Activated T-helper 1 cell treated with anti-CD3 and anti-CD28 coated beads, Interleukin-2, amount 50 U/mL, for 16 hours (primary cell): ENCODE measurements at places on chromosomes 5 and 9.

GRCh38 chr9:84668196-84669012 is 1.1 kb upstream of the NTRK2 start:
- DNase-seq: no peak

DNA sequence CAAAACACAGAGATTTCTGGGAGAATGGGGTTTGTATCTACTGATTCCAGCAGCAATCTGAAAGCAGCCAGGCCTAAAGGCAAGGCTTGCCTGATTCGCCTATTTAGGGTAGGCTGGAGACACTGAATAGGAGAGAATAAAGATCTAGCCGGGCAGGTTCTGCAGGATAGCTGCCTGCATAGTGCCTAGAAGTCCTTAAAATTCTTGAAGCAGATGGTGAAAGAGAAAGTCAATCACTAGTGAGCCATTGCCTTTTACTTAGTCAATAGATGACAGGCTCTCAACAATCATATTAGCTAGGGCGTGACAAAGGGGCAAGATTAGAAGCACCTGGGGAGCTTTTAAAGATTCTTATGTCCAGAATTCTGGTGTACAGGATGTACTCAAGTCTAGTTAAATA is 522.7 kb downstream of the HTR1A start:
- no peak for DNase-seq

DNA sequence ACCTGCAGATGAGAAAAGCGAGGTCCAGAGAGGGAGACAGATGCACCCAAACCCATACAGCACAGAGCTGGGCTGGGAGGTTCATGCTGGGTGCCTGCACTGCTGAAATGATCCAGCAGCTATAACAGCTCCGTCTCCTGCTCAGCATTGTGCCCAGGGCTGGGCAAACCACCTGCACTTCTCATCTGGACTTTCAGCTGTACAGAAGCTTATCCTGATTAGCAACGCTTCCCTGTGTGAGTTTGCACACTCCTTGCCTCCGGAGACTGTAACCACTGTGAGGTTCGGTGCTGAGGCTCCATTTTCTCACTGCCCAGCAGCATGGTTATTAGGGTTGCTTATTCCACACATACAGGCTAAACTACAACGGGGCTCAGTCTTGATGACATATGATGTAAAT is 326.1 kb downstream of the ASTN2 start:
- DNase-seq: no peak

GRCh38 chr5:10124287-10124686 is 125.4 kb downstream of the ATPSCKMT start:
- DNase-seq: no peak

DNA sequence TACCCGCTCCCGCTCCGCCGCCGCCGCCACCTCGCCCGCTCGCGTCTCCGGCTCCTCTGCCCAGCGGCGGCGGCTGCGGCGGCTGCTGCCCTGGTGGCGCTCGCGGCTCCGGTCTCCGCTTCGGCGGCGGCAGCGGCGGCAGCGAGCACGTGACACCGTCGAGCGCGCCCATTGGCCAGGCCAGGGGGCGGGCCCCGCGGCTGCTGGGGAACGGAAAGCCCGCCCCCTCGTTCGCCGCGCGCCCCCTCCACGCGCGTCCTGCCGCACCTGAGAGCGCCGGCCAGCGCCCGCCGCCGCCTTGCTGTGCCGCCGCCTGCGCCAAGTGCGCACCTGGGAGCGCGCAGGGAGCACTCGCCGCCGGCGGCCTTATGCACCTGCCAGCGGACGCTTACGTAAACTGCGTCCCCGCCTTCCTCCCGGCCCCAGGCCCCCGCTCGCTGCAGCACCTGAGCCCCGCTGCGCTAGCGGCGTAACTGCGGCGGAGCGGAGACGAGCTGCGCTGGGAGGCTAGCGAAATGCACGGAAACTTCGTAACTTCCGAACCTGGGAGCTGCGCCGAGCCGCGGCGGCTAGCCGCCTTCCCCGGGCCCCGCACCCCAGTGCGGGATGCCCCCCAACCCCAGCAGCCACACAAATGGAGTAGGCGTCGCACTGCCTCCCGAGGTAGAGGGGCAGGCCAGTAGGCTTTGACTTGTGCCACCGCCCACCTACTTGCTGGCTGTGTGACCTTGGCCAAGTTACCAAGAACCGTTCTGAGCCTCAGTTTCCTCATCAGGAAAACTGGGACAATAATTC is at the start of gene STRBP:
TSS of gene STRBP (minus strand) at position 122 of the 795 bp plus-strand sequence. CDS start 84,452 bp downstream, outside the sequence.
- DNase-seq: peak; percentile 93

GRCh38 chr5:90518661-90519060 is 10.7 kb downstream of the LYSMD3 start:
- no peak for DNase-seq

DNA sequence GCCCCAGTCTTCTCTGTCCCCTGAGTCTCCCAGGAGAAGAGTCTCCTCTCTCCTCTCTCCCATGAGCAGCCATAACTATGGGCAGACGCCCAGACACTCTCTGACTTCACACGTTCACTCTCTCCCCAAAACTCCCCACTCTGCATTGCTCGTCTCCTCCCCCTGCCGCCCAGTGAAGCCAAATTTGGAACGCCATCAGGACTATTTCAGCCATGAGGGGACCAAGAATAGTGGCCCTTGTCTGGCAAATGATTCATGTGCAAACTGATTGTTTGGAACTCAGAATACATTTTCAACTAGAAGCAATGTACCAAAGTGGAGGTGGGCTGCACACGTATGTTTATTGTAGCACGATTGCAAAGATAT is 20.9 kb downstream of the CMBL start:
- no peak for DNase-seq

- DNase-seq: no peak
These were observed 19.8 kb upstream of the NFIL3 start for GRCh38 chr9:91443321-91443993.

DNA sequence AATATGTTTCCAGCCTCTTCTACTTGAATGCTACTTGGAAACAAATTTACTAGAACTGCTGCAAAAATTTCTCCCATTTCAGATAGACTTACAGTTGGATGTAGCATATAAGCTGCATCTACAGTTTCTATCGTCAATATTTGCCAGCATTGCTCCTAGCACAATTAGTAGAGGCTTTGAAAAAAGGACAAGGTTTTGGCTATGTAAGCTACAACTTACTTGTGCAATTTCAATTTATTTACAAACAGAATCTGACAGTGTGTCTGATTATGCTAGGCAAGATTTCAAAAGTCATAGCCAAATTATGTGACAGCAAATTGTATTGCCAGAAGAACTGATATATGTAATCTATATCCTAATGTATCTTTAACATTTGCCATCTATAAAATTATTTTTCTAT is 628.4 kb upstream of the FAM174A start:
- no peak for DNase-seq

GRCh38 chr9:72415163-72415562 is 50.2 kb upstream of the ZFAND5 start:
- DNase-seq: no peak

- peak; percentile 8 for DNase-seq
These were observed 645 bp downstream of the SAP30L start for GRCh38 chr5:154446195-154447088.

GRCh38 chr9:129323999-129324553 is 146.0 kb upstream of the IER5L start:
- DNase-seq: no peak

DNA sequence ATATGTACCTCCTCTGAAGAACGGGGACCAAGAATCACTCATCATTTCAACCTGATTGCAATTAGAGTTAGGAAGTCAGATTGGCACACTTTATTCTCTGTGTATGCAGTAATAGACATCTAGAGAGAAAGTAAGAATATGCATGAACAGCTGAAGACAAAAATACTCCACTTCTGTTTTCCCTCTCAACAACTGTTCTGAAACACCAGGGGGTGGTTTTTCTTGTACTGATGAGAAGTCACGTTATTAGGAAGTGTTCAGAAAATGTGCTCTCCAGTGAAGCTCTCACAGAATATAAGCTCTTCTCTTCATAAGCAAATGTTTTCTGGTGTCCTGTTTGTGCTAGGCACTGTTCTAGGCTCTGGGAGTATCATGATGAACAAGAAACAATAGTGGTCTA is 531.7 kb upstream of the C9orf72 start:
- no peak for DNase-seq

- no peak for DNase-seq
These were observed 97.4 kb downstream of the DAP start for GRCh38 chr5:10663489-10664179.

GRCh38 chr9:281741-282645 is 67.3 kb downstream of the DOCK8 start:
- DNase-seq: no peak

GRCh38 chr9:33956544-33956943 is 92.1 kb downstream of the UBAP2 start:
- no peak for DNase-seq

GRCh38 chr5:95715799-95716461 is 15.2 kb upstream of the RHOBTB3 start:
- DNase-seq: no peak

DNA sequence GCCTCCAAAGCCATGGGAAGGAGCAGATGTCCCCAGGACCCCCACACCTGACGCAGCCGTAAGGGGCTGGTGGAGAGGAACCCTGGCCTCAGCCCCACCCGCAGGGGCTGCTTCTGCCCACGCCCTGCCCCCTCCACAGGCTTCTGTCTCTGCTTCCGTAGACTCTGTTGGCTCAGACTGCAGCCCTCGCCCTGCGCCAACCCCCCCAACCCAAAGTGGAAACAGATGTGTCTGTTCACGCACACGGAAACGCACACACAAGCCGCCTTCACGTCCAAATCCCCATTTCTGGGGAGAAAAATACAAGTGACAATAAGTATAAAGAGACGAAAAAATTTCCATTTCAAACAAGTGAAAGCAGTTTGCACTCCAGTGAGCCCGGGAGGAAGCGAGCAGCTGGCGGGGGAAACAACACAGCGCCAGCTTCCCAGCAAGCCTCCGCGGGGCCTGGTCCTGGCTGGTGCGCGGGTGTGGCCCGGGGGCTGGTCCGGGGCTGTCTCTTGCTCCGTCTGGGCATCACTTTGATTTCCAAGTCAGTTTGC is 32.6 kb upstream of the RXRA start:
- no peak for DNase-seq

GRCh38 chr5:126998201-126998631 is 32.1 kb downstream of the MARCHF3 start:
- DNase-seq: no peak

- DNase-seq: no peak
These were observed 16.9 kb downstream of the PRRX2 start for GRCh38 chr9:129682381-129682780.

DNA sequence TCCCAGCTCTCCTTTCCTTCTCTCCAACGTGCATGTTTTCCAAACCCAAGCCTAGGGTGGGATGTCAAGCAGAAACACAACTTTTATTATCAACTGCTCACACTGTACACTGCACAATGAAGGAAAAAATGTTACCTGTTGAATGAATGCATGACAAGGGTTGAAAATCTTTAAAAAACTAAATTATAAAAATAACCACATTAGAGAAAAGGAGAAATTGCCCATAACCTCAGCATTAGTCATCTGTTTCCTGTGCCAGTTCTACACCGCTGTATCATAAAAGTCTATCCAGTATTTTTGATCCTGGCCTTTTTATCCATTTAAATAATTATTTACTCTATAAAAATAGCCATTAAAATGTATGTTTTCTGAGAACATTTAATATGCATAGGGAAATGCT is 101.1 kb downstream of the APBA1 start:
- no peak for DNase-seq

- no peak for DNase-seq
These were observed 329.0 kb downstream of the ISL1 start for GRCh38 chr5:51712201-51712600.

GRCh38 chr9:124045076-124045829 is 33.7 kb downstream of the LHX2 start:
- no peak for DNase-seq

- no peak for DNase-seq
These were observed 115.8 kb upstream of the HAND1 start for GRCh38 chr5:154593796-154594195.

DNA sequence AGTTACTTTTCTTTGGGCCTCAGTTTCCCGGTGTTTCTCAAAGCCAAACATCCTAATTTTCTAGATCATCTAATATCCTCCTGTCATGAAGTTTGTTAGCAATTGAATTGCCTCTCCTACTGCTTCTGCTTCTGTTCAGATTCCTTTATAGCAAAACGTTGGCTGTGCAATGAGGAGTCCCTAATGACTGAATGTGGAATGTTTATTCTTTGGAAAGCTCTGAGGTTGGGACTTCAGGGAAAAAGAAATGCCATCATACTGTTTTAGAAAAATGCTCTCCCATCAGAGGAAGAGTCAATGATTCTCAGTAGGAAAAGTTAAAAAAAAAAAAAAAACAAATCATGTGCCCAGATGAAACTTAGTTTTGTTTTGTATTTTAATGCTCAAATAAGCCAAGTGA is 268.7 kb upstream of the PAPPA start:
- no peak for DNase-seq

DNA sequence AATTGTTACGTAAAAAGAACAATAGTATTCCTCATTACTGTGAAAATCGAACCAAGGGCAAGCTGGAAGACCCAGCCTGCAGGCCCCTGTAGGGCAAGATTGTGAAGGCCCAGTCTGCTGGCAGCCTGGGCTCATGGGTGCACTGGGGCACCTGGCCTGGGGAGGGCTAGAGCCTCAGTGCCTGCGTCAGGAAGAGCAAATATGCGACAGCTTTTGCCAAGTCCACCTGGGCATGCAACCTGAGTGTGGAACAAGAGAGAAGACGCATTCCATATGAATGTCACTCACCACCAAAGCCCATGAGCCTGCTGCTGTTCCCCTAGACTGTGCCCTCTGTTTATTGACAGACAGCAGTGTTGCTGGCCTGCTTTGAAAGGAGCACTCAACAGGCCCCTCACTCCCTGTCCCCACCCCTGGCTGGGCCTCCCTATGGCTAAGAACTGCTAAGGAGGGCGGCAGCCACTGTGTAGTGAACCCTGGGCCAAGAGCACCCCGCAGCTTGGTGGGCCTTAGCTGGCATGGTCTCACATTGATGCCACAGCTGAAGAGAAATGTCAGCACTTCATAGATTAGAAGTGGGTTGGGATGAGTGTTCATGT is 28.2 kb downstream of the PSD2 start:
- DNase-seq: no peak

- DNase-seq: no peak
These were observed 27.1 kb upstream of the BASP1 start for GRCh38 chr5:17190242-17190778.

- no peak for DNase-seq
These were observed 92.2 kb downstream of the KLF4 start for GRCh38 chr9:107397076-107398044.

DNA sequence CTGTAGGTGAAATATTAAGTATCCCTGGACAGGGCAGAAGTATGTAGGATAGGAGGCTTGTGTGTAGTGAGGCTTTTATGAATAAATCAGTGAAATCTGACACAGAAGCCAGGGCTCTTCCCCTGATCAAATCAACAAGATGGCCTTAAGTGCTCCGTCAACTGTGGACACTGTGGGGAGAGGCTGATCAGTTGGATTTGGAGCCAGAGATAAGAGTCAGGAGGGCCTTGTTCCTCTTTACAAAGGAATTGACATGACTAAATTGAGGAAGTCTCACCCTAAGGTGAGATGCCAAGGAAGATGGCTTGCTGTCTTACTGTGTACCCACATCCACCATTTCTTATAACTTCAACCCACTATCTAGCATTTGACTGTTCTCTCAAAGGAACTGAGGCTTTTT is 91.6 kb upstream of the PRRC1 start:
- no peak for DNase-seq

- DNase-seq: no peak
These were observed 39.5 kb downstream of the CXXC5 start for GRCh38 chr5:139687656-139688055.

- DNase-seq: no peak
These were observed 602.6 kb downstream of the SEMA5A start for GRCh38 chr5:8943301-8943700.

GRCh38 chr9:85230081-85230480 is 511.7 kb downstream of the AGTPBP1 start:
- DNase-seq: no peak
